ENCODE measurements at places on chromosomes 13 and 19. TPM values are rescaled to one million over a fixed set of nuclear protein-coding genes. Genes with fewer than 3 reads are reported as not detected.

GRCh38 chr13:96780105-96780504 lies 214.2 kb downstream of the OXGR1 start:
- no peak overlapping the region for H3K4me3 ChIP-seq
- no peaks in the 10 kb centered on the region for H3K4me1 ChIP-seq
- no peak overlapping the region for H3K27ac ChIP-seq
- H3K36me3 ChIP-seq: no peaks in the 10 kb centered on the region

The ZNF17 gene
- 15.0 TPM for total RNA-seq

The TGFBR3L gene
- not detected for total RNA-seq

DNA sequence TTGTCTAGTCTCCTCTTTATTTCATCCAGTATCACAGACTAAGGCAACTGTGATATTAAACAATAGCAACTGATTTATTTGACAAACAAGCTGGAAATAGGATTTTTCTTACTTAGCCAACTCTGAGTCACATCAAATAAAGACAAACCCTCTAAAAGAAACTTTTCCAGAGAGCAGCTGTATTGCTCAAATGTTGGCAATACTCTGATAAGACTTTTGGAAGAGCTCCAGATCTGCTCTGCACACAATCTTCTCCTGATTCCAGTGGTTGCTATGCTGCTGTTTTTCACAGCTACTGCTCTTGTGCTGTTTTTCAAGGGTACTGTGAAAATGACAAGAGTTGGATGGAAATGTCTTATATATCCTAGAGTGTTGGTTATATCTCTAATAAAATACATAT lies 1479.2 kb downstream of the SLITRK5 start:
- H3K27ac ChIP-seq: no peak overlapping the region
- H3K4me1 ChIP-seq: no peaks in the 10 kb centered on the region
- no peaks in the 10 kb centered on the region for H3K36me3 ChIP-seq
- DNase-seq: no peak
- no peaks in the 10 kb centered on the region for H3K27me3 ChIP-seq
- H3K4me3 ChIP-seq: no peak overlapping the region

- H3K27me3 ChIP-seq: no peaks in the 10 kb centered on the region
- peaks cover 41% of the 10 kb centered on the region for H3K36me3 ChIP-seq
- no peak for DNase-seq
- peaks cover 97% of the 10 kb centered on the region for H3K4me1 ChIP-seq
- no peak overlapping the region for H3K27ac ChIP-seq
Observed at GRCh38 chr19:5953680-5954213, 24.2 kb downstream of the RANBP3 start.

The PNMA8C gene
- total RNA-seq: not detected

The ACP5 gene
- 64.5 TPM for total RNA-seq

The SERP2 gene
- 1.3 TPM for total RNA-seq

GRCh38 chr13:35866801-35867200 lies 264.4 kb downstream of the DCLK1 start:
- no peaks in the 10 kb centered on the region for H3K36me3 ChIP-seq
- DNase-seq: no peak
- H3K27me3 ChIP-seq: no peaks in the 10 kb centered on the region
- H3K4me3 ChIP-seq: no peak overlapping the region

- no peaks in the 10 kb centered on the region for H3K27me3 ChIP-seq
- H3K36me3 ChIP-seq: no peaks in the 10 kb centered on the region
- DNase-seq: no peak
- no peaks in the 10 kb centered on the region for H3K4me1 ChIP-seq
Observed at GRCh38 chr19:55563261-55563690, 17.4 kb downstream of the ZNF579 start.

DNA sequence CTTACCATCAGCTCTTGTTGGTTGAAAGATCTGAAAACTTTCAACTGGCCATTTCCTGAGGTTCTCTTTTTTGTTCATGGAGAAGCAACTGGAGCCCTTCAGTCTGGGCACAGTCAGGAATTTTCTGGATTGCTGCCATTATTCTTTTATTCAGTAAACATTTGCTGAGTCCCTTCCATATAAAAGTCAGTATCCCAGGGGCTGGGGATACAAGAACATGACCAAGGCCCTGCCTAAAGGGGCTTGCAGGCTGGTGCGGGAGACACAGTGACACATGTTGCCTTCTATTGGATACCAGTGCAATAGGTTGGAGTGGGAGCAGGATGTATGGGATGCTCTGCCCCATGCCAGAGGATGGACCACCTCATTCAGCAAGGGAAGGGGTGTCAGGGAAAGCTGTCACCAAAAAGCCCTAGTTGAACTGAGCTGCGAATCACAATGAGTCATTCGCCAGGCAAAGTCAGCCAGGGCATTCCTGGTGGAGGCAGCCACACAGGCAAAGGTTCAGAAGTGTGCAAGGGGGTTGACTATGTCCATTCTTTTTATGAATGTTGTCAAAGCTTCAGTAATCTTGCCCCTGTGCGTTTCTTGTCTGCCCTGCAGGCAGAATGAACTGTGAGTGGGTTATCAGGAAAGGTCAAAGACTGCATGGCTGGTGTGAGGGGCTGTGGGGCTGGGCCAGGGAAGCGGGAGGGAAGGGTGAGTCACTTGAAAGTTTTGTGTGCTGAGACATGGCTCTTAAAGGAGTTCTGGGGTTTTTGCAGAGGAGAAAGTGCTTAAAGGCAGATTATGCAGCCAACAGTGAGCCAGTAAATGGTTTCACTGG lies 395.9 kb downstream of the KCNRG start:
- H3K36me3 ChIP-seq: no peaks in the 10 kb centered on the region
- no peak for DNase-seq
- H3K4me1 ChIP-seq: no peaks in the 10 kb centered on the region
- no peaks in the 10 kb centered on the region for H3K27me3 ChIP-seq
- H3K4me3 ChIP-seq: no peak overlapping the region

DNA sequence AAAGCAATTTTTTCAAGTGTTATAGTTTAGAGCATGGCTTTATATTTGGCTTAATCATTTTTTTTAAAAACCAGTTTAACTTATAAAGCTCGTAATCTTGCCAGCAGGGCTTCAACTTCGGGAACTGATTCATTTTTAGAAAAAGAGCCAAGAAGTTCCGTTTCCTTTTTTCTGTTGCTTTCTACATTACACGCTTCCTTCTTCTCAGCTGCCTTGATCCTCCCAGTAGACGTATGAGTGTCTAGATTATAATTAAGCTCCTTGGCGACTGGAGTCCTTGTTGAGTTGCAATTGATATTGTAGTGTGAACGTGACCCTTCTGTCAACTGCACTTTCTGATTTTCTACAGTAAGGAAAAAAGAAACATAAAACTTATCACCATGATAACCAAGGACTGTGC lies 497.2 kb downstream of the DIAPH3 start:
- no peaks in the 10 kb centered on the region for H3K27me3 ChIP-seq
- no peak for DNase-seq
- H3K4me1 ChIP-seq: no peaks in the 10 kb centered on the region
- no peaks in the 10 kb centered on the region for H3K36me3 ChIP-seq
- H3K4me3 ChIP-seq: no peak overlapping the region

GRCh38 chr19:13430790-13431582 lies 75.3 kb downstream of the CACNA1A start:
- H3K4me1 ChIP-seq: no peaks in the 10 kb centered on the region
- peak; percentile 73 for DNase-seq
- H3K4me3 ChIP-seq: no peak overlapping the region
- H3K36me3 ChIP-seq: no peaks in the 10 kb centered on the region
